D721Med (cell line): ENCODE measurements at places on chromosomes 5 and 9.

- no peak for DNase-seq
Measured at GRCh38 chr5:117454716-117455212, 880.1 kb upstream of the SEMA6A start.

DNA sequence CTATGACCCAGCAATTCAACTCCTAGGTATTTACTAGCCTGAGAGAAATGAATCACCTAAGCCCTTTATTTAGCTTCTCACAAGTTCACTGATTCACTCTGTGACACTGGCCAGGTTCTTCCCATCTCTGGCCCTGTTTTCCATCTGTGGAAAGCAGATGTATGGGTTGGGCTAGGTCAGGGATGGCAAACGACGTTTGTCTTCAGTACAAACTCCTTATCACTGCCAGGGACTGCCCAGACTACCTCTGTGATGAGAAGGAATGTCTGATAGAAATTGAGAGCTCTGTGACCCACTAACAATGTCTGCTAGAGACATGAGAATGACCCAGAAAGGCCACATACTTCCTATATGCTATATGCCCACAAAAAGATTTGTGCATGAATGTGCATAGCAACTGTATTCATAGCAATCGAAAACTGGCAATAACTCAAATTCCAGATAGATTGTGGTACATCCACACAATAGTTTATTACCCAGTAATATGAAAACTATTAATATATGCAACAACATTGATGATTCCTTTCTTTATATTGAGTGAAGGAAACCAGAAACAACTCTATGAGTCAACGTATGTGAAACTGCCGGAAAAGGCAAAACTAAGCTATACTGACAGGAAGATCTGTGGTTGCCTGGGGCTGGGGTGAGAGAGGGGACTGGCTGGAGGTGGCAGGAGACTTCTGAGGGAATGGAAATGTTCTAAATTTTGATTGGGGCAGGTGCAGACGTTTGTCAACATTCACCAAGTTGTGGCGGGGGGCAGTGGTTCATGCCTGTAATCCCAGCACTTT is 32.0 kb upstream of the ADAM19 start:
- no peak for DNase-seq

DNA sequence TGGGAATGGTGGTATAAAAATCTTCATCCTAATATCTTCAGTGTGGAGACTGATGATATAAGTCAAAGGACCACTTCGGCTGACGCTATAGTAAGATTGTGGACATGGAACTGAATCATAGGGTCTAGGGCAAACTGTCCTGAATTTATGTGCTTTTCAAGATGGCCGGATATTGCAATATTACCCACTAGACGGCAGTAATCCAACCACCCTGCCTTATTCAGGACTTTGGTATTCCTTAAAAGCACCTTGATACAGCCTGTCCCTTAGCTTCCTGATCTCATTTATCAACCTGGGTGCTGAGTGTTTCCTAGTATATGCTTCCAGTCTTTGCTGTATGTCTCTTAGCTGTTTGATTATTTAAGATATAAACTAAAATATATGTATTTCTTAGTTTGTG is 71.2 kb upstream of the COX7C start:
- DNase-seq = no peak

DNA sequence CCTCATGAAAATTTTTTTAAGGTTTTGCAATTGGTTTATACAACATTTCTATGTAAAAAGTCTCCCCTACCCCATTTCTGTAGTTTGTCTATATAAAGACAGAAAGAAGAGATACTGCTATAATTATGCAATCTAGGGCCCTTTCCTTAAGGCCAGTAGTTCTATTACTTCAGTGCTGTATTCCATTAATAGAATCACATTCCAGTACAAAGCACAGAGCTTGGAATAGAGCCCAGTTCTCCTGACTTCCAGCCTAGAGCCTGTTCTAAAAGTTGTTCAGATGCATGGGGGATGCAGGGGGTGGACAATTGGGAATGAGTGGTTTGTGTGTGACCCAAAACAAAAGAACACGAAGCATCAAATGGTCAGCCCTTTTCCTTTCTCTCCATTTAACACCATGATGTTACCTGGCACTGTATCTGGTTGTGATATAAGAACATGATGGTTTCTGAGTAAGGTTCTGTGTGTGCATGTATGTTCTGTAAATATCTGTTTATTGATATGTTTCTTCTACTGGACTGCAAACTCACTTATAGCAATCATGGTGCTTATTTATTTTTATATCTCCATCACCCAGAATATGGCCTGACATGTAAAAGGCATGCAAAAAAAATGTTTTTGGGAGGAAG is 8.2 kb upstream of the GRAMD2B start:
- no peak for DNase-seq

- no peak for DNase-seq
Measured at GRCh38 chr5:157279605-157280239, 13.8 kb downstream of the CYFIP2 start.

DNA sequence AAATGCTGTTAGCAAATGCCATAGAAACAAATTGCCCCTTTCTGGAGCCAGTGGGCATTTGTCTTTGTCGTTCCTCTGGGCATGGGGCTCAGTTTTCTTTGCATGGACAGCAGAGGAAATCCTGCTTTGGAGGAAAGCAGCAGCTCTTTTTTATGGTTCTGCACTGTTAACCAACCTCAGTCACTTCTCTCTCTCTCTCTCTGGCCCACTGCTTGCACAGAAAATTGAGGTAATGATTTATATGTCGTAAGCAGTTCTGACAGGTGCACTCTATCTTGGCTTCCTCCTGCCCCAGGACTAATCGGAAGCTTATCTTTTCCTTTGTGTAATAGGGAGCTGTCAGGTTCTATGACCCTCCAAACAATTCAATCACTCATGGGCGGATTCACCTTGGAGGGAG is 159.6 kb upstream of the GPR151 start:
- DNase-seq = no peak

DNA sequence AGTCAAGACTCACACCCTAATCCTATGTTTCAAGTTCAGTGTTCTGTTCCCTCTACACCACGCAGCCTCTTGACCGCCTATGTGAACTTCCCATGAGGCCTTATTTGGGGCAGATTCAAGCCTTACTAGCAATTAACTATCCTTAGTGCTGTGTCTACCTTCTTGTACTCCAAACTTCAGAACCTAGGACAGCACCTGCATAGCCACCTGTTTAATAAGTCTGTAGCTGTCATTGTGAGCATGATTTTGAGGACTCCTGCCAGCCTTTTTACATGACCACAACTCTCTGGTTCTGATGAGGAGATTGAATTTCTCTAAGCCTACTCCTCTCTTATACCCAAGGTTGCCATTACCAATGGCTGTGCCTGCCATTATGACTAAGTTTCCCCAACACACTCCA is 50.8 kb upstream of the PCSK1 start:
- no peak for DNase-seq

GRCh38 chr9:124855566-124855943 is 2.3 kb downstream of the WDR38 start:
- DNase-seq = no peak

DNA sequence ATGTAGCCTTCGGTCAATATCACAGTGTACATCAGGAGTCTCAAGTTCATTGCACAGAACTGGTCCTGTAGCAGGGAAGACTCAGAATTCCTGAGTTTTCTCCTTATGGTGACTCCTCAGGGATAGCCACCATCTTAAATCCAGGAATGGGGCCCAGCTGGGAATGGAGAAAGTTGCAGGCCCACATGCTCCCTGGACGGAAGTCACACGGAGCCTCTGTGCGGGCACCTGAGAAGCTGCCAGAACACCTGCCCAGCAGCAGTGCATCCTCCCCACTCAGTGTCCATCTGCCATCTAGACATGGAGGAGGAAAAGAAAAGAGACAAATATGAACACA is 133.9 kb downstream of the SUSD1 start:
- no peak for DNase-seq

GRCh38 chr9:37602817-37603216 is 10.4 kb upstream of the TOMM5 start:
- DNase-seq = no peak

- peak; percentile 60 for DNase-seq
Measured at GRCh38 chr5:69492391-69492922, at the start of gene OCLN. Gene OCLN, plus strand, starts transcription at chr5:69492790. Its CDS starts 11,455 bp downstream, at chr5:69504245.

- DNase-seq = no peak
Measured at GRCh38 chr5:54390539-54391031, 64.9 kb upstream of the HSPB3 start.

DNA sequence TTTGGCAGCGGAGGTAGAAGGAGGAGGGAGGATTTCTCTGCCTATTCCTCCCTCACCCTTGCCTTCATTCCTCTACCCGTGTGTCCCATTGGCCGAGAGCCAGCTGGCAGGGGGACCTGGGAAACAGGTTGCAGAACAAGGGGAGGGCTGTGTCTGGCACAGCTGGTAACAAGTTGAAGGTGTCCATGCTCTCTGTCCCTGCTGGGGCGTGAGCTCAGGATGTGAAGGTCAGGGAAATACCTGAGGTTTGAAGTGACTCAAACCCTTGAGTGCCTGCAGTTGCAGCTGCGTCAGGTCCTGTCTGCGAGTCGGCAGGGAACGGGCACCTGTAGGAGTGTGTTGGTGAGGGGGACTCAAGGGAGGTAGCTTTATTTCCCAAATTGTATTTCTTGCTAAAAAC is 16.2 kb downstream of the MIGA2 start:
- no peak for DNase-seq

- DNase-seq = no peak
Measured at GRCh38 chr5:130092991-130093390, 188.7 kb downstream of the CHSY3 start.

- no peak for DNase-seq
Measured at GRCh38 chr5:4191041-4191440, 595.4 kb downstream of the IRX1 start.

DNA sequence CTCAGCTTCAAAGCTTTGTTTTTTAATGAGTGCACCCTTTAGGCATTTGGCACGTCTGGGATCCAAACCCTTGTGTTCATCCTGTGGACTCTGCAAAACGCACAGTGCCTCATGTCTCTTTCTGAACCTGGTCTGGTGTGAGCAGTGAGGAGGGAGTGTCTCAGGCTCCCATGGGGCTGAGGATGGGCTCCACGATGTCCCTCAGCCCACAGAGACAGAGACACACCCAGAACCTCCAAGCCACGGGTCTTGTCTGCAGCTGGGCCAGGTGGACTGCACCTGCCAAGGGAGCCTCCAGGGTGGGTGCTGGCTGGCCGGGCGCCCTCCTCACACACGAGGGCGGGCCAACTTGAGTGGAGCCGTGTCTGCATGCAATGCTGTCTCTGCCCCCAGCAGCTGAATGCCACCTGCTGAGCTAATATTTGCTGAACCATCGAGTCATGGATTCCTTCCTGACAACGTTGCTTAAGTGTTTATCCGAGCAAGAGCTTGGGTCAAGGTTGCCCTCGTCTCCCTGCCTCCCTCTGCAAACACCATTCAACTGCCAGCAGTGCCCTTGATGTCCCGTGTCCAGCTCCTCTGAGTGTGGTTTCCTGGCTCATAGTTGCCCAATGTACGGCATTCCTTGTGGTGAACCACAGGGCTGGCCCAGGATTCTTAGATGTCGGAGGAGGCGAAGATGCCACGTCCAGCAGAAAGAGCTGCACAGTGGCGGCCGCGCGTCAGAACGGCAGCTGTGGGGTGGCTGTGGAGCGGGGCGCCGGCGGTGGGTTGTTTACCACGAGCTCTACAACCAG is 31.4 kb upstream of the LPCAT1 start:
- no peak for DNase-seq

- DNase-seq = no peak
Measured at GRCh38 chr5:79023348-79023747, 38.2 kb upstream of the ARSB start.

- no peak for DNase-seq
Measured at GRCh38 chr5:96942078-96942477, 6.2 kb downstream of the LNPEP start.

DNA sequence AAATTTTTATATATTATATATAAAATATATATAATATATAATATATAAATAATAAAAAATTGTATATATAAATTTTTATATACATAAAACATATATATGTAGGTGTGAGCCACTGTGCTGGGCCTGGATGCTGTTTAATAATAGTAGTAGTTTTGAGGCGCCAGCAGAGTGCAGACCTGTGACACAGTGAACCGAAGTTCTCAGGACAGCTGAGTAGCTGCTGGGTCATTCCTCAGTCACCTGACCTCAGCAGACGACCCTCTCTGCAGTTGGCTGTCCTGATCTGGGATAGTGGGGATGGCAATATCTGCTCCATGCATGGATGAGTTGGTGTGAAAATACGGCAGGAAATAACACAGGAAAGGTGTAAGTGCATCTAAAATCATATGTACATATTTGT is 3.3 kb upstream of the SNX18 start:
- no peak for DNase-seq

DNA sequence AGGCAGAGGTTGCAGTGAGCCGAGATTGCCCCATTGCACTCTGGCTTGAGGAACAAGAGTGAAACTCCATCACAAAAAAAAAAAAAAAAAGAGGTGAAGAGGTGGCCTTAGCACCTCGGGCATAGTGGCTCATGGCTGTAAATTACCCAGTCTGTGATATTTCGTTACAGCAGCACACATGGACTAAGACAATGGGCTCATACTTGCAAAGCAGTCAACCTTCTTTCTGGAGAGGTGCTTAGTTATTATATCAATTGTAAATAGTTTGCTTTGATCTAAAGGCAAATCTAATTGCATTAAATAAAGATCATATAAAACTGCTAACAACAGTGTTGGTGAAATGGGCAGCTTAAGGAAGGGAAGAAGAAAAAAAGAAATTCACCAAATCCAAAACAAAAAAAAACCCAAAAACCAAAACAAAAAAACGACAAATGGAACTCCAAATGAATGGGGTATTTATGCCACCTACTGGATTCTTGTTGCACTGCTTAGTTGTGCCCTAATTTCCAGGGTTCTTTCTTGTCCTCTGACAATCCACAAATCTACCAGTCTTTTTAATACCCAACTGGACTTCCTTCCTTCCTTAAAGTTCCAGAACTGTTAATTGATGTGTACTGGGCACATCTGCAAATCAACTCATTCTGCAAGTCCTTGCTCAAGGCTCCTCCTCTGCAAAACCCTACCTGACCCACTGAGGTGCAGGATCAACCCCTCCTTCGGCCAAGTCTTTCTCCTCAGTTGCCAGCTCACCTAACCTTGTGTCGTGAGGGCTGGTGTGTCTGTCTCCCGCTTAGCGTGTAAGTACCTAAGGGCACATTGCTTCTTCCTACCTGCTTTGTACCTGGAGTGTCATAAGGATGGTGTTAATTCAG is 35.0 kb upstream of the DMRT1 start:
- no peak for DNase-seq

DNA sequence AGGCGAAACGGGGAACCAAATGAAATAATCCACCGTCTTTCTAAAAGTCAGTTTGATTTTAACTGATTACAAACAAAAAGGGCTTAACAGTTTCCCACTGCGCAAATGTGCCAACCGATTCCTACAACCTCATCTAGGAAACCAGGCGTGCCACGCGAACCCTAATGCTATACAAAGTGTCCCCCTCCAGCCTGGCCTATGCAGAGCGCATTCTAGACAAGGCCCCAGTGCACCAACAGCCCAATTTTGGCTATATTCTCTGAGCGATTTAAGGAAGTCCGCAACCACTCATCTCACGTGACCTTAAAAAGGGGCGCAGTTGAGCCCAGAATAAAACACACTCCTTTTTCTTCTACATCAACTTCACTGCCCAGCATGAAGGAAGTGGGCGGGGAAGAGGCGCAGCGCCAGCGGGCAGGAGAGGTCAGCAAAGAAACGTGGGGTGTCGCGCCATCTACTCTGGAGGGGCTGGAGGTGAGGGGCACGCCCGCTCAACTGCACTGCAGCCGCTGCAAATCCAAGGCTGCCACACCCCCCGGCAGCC is 779 bp downstream of the FAM13B start:
- DNase-seq = peak; percentile 39
